ENCODE measurements at places on chromosomes 13 and 19.

GRCh38 chr13:70694996-70695715 is 586.9 kb upstream of the KLHL1 start:
- no peaks in the 10 kb centered on the region for H3K4me1 ChIP-seq
- no peak for DNase-seq
- H3K36me3 ChIP-seq = no peaks in the 10 kb centered on the region
- H3K27me3 ChIP-seq = no peaks in the 10 kb centered on the region
- no peak overlapping the region for H3K4me3 ChIP-seq

GRCh38 chr13:110354123-110354627 is 47.1 kb downstream of the COL4A2 start:
- peaks cover 8% of the 10 kb centered on the region for H3K27me3 ChIP-seq
- H3K27ac ChIP-seq = no peak overlapping the region
- H3K4me1 ChIP-seq = no peaks in the 10 kb centered on the region
- H3K4me3 ChIP-seq = no peak overlapping the region

DNA sequence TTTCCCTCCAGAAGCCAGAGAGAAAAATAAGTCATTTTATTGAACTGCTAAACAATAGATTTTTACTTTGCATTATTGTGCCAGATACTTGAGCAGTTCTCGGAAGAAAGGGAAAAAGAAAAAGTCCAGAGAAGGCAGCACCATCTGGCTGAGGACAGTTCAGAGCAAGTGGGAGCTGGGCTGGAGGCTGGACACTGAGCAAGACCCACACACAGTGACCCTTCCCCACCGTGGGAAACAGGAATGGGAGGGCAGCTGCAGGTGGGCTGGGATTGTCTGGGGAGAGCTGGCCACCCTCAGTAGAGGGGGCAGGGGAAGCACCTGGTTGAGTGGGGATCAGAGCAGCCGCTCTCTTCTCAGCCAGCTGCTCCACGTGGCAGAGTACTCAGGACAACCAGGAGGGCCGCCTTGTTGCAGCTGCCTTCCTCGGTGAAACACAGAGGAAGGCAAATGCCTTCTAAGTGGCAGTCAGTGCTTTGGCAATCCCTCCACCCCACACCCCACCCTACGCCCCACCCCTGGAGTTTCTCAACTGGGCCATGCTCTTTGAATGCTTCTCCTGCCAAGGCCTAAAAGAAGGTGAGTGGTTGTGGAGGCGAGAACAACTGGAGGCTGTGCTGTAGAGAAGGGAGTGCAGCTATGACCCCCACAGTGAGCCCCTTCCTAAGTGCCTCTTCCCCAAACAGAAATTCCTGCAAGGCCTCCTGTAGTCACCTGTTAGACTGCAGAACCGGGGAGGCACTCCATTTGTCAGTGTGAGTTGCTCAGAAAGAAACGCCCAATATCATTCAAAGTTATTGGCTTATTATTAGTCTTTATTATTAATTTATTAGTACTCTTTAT is 179.3 kb downstream of the ZIC5 start:
- no peak overlapping the region for H3K4me3 ChIP-seq
- peaks cover 8% of the 10 kb centered on the region for H3K36me3 ChIP-seq
- no peaks in the 10 kb centered on the region for H3K27me3 ChIP-seq
- no peaks in the 10 kb centered on the region for H3K4me1 ChIP-seq

- H3K4me1 ChIP-seq = no peaks in the 10 kb centered on the region
- DNase-seq = no peak
- no peak overlapping the region for H3K4me3 ChIP-seq
- no peaks in the 10 kb centered on the region for H3K36me3 ChIP-seq
- no peaks in the 10 kb centered on the region for H3K27me3 ChIP-seq
These were observed 126.9 kb downstream of the SPRY2 start for GRCh38 chr13:80214050-80214449.

GRCh38 chr19:11410682-11411081 is 8.4 kb downstream of the RGL3 start:
- peaks cover 7% of the 10 kb centered on the region for H3K27me3 ChIP-seq
- H3K4me3 ChIP-seq = no peak overlapping the region
- no peak for DNase-seq
- H3K27ac ChIP-seq = no peak overlapping the region
- no peaks in the 10 kb centered on the region for H3K36me3 ChIP-seq

DNA sequence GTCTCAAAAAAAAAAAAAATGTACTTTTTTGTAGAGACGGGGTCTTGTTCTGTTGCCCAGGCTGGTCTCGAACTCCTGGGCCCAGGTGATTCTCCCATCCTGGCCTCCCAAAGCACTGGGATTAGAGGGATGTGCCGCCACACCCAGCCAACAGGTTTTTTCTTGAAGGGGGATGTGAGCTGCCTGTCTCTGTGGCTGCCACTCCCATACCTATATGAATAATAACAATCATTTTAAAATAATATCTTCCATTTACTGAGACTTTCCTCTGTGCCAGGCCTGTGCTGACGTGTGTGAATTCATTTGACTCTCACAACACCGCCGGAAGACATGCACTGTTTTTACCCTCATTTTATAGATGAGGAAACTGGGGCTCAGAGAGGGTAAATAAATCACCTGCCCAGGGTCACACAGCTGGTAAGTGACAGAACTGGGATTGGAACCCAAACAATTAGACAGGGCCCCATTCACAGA is 7.2 kb upstream of the BCL3 start:
- H3K4me1 ChIP-seq = peaks cover 11% of the 10 kb centered on the region
- no peaks in the 10 kb centered on the region for H3K27me3 ChIP-seq

DNA sequence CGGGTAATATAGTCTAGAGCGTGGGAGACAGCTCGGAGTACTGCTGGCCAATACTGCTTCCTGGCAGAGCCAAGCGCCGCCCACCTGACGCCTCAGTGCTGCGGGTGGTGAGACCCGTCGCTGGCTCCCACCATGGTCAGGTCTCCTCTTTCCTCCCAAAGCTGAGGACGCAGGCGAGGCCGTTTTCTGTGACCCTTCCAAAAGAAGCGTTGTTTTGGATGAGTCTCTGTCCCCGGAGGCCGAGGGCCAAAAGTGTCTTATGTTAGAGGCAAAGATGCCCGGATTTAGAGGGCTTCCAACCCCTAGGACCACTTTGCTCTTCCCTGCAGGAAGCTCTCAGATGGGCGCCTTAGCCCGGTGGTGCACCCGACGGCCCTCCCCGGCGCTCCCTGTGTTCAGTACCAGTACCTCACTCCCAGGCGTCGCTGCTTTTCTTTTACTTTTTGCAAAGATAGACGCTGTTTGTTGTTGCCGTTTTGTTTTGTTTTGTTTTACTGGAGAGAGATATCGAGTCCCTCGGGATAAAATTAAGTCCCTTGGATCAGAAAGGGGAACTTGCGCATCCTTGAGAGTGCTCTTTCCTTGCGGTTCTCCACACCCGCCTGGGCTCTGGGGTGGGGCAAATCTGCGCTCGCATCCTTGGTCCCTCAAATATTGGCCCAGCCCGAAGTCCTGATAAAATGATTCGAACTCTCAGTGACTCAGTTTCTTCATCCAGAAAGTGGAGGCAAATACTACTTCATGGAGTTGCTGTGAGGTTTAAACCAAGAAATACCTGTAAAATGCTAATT is 7.0 kb downstream of the PDX1 start:
- no peak overlapping the region for H3K4me3 ChIP-seq
- H3K27ac ChIP-seq = no peak overlapping the region
- H3K4me1 ChIP-seq = peaks cover 30% of the 10 kb centered on the region
- peaks cover 91% of the 10 kb centered on the region for H3K27me3 ChIP-seq
- peak; percentile 24 for DNase-seq
- H3K36me3 ChIP-seq = no peaks in the 10 kb centered on the region

GRCh38 chr13:29763436-29764180 is 86.8 kb downstream of the UBL3 start:
- peak overlapping the region; percentile 5 for H3K27ac ChIP-seq
- no peaks in the 10 kb centered on the region for H3K27me3 ChIP-seq
- peaks cover 3% of the 10 kb centered on the region for H3K36me3 ChIP-seq
- H3K4me1 ChIP-seq = peaks cover 24% of the 10 kb centered on the region

- H3K36me3 ChIP-seq = peaks cover 10% of the 10 kb centered on the region
- H3K4me1 ChIP-seq = peaks cover 12% of the 10 kb centered on the region
- no peak overlapping the region for H3K27ac ChIP-seq
- H3K27me3 ChIP-seq = no peaks in the 10 kb centered on the region
- peak overlapping the region; percentile 98 for H3K4me3 ChIP-seq
These were observed 446 bp upstream of the ZNF83 start for GRCh38 chr19:52638601-52639000.

DNA sequence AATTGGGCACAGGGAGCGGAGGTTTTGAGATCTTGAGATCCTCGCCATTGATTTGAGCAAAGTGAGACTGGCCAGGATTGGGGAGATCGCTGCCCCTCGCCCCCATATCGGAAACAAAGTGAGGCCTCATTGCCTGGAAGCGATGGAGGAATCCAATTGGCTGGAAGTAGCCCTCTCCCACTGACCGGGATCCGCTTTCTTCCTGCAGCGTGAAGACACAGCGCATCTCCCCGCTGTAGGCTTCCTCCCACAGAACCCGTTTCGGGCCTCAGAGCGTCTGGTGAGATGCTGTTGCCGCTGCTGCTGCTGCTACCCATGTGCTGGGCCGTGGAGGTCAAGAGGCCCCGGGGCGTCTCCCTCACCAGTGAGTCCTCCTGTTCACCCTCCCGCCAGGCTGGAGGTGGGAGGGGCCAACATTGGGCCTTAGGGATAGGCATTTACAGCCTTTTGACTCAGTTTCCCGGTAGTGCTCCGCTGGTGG is 438 bp downstream of the PRKCSH start:
- H3K4me3 ChIP-seq = peak overlapping the region; percentile 100
- peaks cover 18% of the 10 kb centered on the region for H3K4me1 ChIP-seq
- DNase-seq = peak; percentile 40
- peak overlapping the region; percentile 97 for H3K27ac ChIP-seq
- no peaks in the 10 kb centered on the region for H3K27me3 ChIP-seq

- H3K27ac ChIP-seq = no peak overlapping the region
- H3K27me3 ChIP-seq = no peaks in the 10 kb centered on the region
- peaks cover 3% of the 10 kb centered on the region for H3K36me3 ChIP-seq
- H3K4me3 ChIP-seq = no peak overlapping the region
- no peak for DNase-seq
These were observed 6.9 kb downstream of the TIMM29 start for GRCh38 chr19:10935371-10936059.

- H3K4me3 ChIP-seq = no peak overlapping the region
- H3K27me3 ChIP-seq = no peaks in the 10 kb centered on the region
- H3K4me1 ChIP-seq = peaks cover 7% of the 10 kb centered on the region
- peaks cover 32% of the 10 kb centered on the region for H3K36me3 ChIP-seq
- no peak for DNase-seq
- no peak overlapping the region for H3K27ac ChIP-seq
These were observed 30.5 kb downstream of the MTRF1 start for GRCh38 chr13:41232578-41233480.

DNA sequence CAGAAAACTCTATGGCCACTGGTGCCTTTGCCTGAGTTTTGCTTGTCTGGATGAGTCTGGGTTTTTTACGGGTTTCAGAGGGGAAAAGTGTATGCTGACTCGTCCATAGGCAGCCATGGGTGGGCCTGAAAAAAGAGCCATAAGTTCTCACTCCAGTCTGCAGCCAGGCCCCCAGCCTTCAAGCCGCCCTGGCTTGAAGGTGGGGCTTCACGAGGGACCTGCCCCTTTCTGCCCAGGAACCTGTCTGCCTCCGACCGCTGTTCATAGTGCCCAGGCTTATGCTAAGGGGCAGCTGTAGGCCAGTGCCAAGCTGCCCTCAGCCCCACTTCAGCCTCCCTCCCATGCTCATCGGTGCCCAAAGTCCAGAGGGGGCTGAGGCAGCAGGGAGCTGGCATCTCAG is 385.2 kb downstream of the PCDH9 start:
- H3K4me1 ChIP-seq = no peaks in the 10 kb centered on the region
- H3K4me3 ChIP-seq = no peak overlapping the region
- no peak for DNase-seq
- no peak overlapping the region for H3K27ac ChIP-seq

DNA sequence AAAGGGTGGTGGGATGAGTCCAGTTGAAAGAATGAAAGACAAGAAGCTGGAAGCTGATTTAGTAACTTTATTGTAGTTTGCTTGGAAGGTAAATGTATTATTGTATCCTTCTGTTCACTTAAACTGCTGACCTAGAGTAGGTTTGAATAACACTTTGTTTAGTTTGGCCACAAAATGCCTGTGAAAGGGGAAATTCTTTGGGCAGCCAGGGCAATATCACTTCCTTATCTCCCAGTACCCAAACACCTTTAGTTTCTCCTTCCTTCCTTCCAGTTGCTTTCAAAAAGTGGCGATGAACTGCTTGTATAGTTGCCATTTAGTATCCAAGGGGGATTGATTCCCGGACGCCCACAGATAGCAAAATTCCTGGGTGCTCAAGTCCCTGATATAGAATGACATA is 120.1 kb downstream of the PAN3 start:
- H3K36me3 ChIP-seq = peaks cover 38% of the 10 kb centered on the region
- peaks cover 14% of the 10 kb centered on the region for H3K4me1 ChIP-seq
- no peak overlapping the region for H3K4me3 ChIP-seq
- no peak for DNase-seq

DNA sequence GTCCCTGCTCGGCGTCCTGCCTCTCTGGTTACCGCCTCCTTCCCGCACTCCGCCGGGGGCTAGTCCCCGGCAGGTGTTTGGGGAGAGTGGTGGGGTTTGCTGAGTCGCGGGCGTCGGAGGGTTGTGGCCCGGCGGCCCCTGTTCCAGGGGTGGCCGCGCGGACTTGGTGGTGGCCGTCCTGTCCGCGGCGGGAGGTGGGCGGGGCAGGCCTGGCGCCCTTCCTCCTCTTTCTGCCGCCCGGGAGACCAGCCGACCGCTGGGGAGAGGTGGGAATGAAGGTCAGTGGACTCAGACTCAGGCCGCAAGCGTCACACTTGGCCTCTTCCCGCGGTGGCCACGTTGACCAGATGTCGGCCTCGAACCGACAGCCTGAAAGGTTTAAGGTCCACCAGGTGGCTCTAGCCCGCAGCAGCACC is 61.8 kb downstream of the ZNF723 start:
- no peaks in the 10 kb centered on the region for H3K27me3 ChIP-seq
- H3K4me1 ChIP-seq = no peaks in the 10 kb centered on the region
- no peak overlapping the region for H3K27ac ChIP-seq
- no peak overlapping the region for H3K4me3 ChIP-seq
- DNase-seq = no peak

GRCh38 chr19:9565900-9566705 is 18.2 kb downstream of the ZNF121 start:
- DNase-seq = no peak
- H3K4me1 ChIP-seq = no peaks in the 10 kb centered on the region
- H3K27me3 ChIP-seq = no peaks in the 10 kb centered on the region

- H3K4me3 ChIP-seq = no peak overlapping the region
- H3K36me3 ChIP-seq = no peaks in the 10 kb centered on the region
- H3K27me3 ChIP-seq = no peaks in the 10 kb centered on the region
- H3K4me1 ChIP-seq = no peaks in the 10 kb centered on the region
- DNase-seq = no peak
These were observed 229.8 kb upstream of the MAB21L1 start for GRCh38 chr13:35706281-35706680.

- no peak overlapping the region for H3K27ac ChIP-seq
- no peaks in the 10 kb centered on the region for H3K4me1 ChIP-seq
- H3K36me3 ChIP-seq = no peaks in the 10 kb centered on the region
- H3K4me3 ChIP-seq = no peak overlapping the region
These were observed 33.8 kb upstream of the MYO16 start for GRCh38 chr13:108595436-108596274.

Data from activated CD8-positive, alpha-beta T cell treated with anti-CD3 and anti-CD28 coated beads for 36 hours (primary cell).